ENCODE measurements at places on chromosomes 13 and 19.

- no peak for DNase-seq
Observed at GRCh38 chr13:75675421-75675820, 39.3 kb downstream of the LMO7 start.

DNA sequence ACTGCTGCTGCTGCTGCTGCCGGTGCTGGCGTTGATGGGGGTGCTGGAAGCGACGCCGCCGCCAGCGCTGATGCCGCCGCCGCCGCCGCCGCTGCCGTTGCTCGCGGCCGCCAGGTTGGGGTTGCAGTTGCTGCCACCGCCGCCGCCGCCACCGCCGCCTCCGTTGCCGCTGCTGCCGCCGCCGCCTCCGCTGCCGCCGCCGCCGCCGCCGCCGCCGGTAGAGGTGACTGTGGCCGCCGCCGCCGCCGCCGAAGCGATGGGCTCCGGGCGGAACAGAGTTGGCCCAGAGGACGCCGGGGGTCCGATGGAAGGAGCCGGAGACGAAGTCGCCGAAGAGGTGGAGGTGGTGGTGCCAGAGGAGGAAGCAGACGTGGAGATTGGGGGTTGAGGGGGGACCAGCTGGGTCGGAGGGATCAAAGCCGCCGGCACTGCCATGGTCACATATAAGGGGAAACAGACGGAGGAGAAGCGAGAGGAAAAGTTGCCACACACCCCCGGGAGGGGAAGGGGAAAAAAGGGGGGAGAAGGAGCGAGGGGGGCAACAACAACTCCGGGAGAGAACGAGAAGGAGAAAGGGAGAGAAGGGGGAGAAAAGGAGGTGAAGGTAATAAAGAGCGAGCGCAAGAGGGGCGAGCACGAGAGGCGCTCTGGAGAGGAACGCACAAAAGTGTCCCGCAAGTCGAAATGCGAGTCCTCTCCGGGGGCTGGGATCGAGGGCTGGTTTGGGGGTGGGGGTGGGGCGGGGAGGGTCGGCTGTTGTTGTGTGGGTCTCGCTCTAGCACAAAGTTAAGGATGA, 471 bp downstream of the DACH1 start:
- peak; percentile 9 for DNase-seq

GRCh38 chr19:46842791-46843190, 7.9 kb downstream of the AP2S1 start:
- DNase-seq = no peak

DNA sequence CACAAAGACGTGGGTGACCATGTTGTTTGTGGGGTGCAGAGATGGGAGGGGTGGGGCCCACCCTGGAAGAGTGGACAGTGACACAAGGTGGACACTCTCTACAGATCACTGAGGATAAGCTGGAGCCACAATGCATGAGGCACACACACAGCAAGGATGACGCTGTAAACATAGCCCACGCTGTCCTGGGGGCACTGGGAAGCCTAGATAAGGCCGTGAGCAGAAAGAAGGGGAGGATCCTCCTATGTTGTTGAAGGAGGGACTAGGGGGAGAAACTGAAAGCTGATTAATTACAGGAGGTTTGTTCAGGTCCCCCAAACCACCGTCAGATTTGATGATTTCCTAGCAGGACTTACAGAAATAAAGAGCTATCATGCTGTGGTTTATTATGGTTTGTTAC, 5.6 kb downstream of the KLK2 start:
- DNase-seq = no peak

GRCh38 chr13:66430269-66430668, 799.9 kb downstream of the PCDH9 start:
- no peak for DNase-seq

- no peak for DNase-seq
Observed at GRCh38 chr13:89750371-89750770, 1597.1 kb upstream of the MIR17HG start.

- DNase-seq = no peak
Observed at GRCh38 chr13:49256841-49257240, 9.1 kb downstream of the CDADC1 start.

DNA sequence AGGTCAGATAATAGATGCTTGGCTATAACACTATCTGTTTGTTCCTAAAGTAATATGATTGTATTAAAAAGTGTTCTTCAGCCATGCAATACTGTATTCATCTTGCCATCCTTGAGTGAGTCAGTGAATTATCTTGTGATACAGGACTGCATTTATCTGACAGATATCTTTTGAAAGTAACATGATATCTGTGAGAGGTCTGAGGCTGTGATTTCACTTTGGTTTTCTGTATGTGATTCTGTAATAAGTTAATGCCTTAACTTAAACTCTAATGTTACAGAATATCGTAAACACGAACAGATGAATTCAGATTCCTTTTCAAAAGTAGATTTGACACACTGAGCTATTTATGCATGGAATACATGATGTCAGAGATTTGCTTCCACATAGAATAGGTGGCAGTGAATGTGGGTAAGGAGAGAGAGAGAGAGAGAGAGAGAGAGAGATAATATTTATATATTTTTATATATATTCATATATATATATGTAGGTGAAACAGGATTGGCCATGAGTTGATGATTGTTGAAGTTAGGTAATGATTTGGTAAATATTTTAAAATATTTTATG, 97.9 kb upstream of the RNF113B start:
- no peak for DNase-seq

DNA sequence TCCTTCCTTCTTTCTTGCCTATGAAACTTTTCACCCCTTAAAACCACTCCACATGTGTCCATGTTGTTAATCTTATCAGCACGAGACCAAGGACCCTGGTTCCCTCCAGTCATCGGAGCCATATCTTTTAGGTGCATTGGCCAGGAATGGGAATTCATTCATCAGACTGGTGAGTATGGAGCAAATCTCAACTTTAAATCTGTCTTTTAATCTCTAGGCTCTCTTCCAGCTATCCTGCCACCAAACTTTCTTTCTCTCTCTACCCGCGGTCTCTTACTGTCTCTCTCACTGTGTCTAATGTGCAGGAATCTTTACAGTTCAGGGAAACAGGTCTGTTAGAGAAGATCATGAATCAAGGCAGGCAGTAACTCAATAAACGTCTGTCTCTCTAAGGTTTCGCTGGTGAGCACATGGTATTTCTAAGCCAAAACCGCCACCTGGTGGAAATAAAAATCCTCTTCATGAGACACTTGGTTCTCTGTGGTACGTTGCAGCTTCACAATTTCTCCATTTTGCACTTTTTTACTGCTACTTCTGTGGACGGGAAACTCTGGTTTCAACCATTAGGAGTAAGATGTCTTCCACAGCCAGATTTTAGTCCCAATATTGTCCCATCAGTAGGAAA, 16.1 kb downstream of the LGALS16 start:
- DNase-seq = peak; percentile 66

GRCh38 chr19:51365211-51365964, 800 bp downstream of the ETFB start:
- peak; percentile 51 for DNase-seq

- DNase-seq = no peak
Observed at GRCh38 chr19:17323964-17324332, 10.7 kb downstream of the ANO8 start.

DNA sequence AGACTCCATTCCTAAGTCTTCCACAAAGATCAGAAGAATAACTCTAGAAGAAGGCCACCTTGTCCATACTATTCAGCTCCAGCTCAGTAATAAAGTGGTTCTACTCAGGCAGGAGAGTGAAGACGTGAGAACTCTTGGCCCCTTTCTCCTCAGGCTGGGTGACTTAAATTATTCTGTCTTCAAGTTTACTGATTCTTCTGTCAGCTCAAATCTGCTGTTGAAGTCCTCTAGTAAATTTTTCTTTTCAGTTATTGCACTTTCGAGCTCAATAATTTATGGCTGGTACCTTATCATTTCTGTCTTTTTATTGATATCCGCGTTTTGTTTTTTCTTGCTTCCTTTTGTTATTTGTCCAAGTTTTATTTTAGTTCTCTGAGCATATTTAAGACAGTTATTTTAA, 922.3 kb upstream of the PCDH9 start:
- no peak for DNase-seq
